CD8-positive, alpha-beta memory T cell (primary cell): ENCODE measurements at places on chromosomes 5 and 9. TPM values are rescaled to one million over a fixed set of nuclear protein-coding genes. Genes with fewer than 3 reads are reported as not detected.

The EGFLAM gene
- not detected for total RNA-seq

- H3K36me3 ChIP-seq, result no peaks in the 10 kb centered on the region
- DNase-seq, result no peak
- no peaks in the 10 kb centered on the region for H3K27me3 ChIP-seq
- no peaks in the 10 kb centered on the region for H3K4me1 ChIP-seq
Measured at GRCh38 chr9:14883310-14883944, 26.8 kb downstream of the FREM1 start.

DNA sequence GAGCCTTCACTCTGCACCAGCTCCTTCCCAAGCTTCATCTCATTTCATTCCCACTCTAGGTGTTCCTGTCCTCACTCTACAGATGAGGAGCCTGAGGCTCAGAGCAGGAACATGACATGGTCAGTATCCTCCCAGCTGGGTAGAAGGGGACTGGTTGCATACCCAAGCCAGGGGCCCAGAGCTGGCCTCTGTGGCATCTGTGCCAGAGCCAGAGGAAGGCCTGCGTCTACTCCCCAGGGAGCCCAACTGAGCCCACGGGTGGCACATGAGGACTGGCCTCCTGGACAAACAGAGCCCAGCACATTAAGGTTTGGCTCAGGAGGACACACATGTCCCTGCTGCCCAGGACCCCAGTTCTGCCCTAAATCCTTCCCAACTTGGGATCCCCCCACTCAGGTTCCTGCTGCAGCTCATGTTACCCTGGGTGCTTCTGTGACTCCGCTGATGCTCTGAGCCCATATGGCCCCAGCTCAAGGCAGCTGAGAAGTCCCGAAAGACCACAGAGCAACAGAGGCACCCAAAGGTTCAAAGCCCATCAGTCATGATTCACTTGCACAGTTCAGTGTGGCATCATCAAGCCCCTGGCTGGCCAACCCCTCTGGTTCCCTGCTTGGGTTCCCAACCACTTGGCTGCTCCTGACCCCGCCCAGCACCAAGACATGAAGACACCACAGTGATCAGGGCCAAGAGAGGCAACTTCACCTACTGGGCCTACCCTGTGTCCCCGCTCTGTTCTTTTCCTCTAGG is 8.5 kb upstream of the NEURL1B start:
- no peak overlapping the region for H3K27ac ChIP-seq
- no peaks in the 10 kb centered on the region for H3K27me3 ChIP-seq
- no peaks in the 10 kb centered on the region for H3K36me3 ChIP-seq
- no peak overlapping the region for H3K4me3 ChIP-seq
- H3K4me1 ChIP-seq, result no peaks in the 10 kb centered on the region
- DNase-seq, result no peak

GRCh38 chr9:135687216-135687615 is 12.1 kb downstream of the SOHLH1 start:
- no peaks in the 10 kb centered on the region for H3K4me1 ChIP-seq
- H3K36me3 ChIP-seq, result no peaks in the 10 kb centered on the region
- peaks cover 3% of the 10 kb centered on the region for H3K27me3 ChIP-seq
- no peak for DNase-seq
- no peak overlapping the region for H3K27ac ChIP-seq
- no peak overlapping the region for H3K4me3 ChIP-seq

GRCh38 chr9:107933097-107933496 is 443.5 kb upstream of the KLF4 start:
- no peaks in the 10 kb centered on the region for H3K27me3 ChIP-seq
- no peaks in the 10 kb centered on the region for H3K36me3 ChIP-seq
- no peak for DNase-seq
- H3K4me3 ChIP-seq, result no peak overlapping the region
- no peaks in the 10 kb centered on the region for H3K4me1 ChIP-seq
- H3K27ac ChIP-seq, result no peak overlapping the region

GRCh38 chr5:144634138-144634537 is 463.5 kb downstream of the KCTD16 start:
- no peak overlapping the region for H3K4me3 ChIP-seq
- no peaks in the 10 kb centered on the region for H3K27me3 ChIP-seq
- H3K4me1 ChIP-seq, result no peaks in the 10 kb centered on the region
- H3K36me3 ChIP-seq, result no peaks in the 10 kb centered on the region
- no peak for DNase-seq
- no peak overlapping the region for H3K27ac ChIP-seq

GRCh38 chr9:563200-563599 is 278.3 kb upstream of the DMRT1 start:
- H3K27ac ChIP-seq, result no peak overlapping the region
- H3K27me3 ChIP-seq, result no peaks in the 10 kb centered on the region
- DNase-seq, result no peak

DNA sequence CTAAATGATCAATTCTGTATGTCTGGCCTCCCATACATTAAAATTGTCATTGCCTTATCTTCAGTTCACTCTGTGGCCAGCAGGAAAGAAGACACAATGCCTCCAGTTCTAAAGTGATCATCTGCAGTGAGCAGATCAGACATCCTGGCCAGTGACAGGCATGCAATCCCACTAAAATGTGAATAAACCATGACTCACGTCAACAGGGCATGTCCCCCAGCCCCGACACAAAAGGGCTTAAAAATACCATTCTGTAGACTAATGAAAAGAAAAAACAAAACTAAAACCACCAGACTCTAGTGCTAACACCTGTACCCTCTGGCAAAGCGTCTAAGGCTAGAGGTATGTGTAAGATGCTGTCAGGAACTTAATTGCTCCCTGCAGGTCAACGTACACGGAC is 38.5 kb downstream of the DDX31 start:
- no peak overlapping the region for H3K4me3 ChIP-seq
- no peaks in the 10 kb centered on the region for H3K4me1 ChIP-seq
- DNase-seq, result no peak
- no peak overlapping the region for H3K27ac ChIP-seq

The PAPPA gene
- not detected for total RNA-seq
